ENCODE measurements at places on chromosomes 12 and 14. TPM values are rescaled to one million over a fixed set of nuclear protein-coding genes. Genes with fewer than 3 reads are reported as not detected.

DNA sequence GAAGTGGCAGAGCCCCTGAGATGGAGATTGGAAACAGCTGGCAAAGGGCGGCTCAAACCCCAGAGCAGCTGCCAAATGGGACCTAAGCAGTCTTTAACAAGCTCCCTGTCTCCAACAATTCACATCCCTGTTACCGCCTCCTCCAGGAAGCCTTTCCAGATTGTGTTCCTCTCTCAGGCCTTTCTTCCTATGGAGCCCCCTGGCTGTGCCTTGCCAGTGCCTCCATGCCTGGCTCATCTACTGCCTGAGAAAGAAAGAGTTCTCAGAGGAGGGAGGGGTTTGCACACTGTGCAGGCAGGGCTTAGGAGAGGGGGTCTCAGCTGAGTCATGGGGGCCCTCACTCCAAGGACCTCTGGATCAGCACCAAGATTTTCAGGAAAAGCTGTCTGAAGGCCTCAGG is 8.8 kb upstream of the KRT74 start:
- DNase-seq: no peak

GRCh38 chr12:79773896-79774295 is 83.1 kb upstream of the PAWR start:
- DNase-seq: no peak

DNA sequence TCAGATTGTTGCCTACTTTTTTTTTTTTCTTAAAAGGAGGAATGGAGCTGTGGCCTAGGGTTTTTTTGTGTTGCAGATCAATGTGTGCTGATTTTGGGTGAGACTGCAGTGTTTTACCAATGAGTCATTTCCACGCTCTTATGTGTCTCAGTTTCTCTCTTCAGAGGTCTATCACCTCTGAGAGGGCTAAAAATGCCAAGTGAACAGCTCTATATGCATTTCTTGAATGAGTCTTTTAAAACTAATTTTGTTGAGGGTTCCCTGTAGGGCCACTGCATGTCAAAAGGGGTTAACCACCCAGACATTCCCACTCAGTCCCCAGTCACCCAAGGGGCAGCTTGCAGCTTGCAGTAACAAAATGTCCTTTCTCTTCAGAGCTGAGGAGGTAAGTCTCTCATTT is 24.3 kb upstream of the GLIPR1L2 start:
- no peak for DNase-seq

DNA sequence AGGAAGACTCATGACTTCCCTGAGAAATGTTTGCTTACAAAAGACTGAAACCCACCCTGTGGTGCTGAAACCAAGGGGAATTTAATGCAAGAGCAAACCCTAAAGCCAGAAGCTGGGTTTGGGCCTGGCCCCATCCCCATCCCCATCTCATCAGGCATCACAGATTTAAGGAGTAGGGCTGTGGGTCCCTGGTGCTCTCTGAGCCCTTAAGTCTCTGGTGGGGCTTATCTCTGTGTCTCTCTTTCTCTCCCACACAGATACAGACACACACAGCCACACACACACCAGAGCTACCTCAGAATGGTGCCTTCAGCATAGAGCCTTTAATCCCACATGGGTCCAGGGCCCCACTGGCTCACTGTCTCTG is 237.1 kb downstream of the SLC41A2 start:
- no peak for DNase-seq

- DNase-seq: no peak
Measured at GRCh38 chr14:74574706-74575105, 37.3 kb downstream of the LTBP2 start.

DNA sequence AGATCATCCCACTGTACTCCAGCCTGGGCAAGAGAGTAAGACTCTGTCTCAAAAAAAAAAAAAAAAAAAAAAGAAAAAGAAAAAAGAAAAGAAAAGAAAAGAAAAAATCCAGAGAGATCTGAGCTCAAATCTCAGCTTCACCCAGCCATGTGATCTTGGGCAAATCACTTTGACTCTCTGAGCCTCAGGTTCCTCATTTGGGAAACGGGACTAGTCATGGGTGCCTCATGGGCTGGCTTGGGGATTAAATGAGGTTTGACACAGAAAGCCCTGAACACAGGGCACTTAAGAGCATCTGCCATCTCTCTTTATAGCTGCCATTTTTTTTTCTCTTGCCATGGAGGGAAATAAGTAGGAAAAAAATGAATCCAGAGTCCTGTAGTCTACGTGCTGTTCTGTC is 86.2 kb upstream of the MYL2 start:
- DNase-seq: no peak

DNA sequence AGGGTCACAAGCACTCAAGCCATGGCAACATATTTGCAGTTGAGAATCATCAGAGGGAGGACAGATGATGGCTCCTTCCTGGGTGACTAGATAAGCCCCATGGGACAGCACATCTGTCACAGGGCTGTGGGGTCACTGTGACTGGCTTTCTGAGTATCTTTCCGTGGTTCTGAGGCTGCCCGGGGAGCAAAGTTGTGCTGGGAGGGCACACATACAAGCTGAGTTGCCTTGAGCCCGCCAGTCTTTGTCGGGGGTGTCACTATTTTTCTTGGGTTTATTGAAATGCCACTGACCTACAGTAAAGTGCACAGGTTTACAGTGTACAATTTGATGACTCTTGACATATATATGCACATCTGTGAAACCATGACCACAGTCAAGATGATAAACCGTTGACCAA is 17.2 kb upstream of the KIF26A start:
- no peak for DNase-seq

DNA sequence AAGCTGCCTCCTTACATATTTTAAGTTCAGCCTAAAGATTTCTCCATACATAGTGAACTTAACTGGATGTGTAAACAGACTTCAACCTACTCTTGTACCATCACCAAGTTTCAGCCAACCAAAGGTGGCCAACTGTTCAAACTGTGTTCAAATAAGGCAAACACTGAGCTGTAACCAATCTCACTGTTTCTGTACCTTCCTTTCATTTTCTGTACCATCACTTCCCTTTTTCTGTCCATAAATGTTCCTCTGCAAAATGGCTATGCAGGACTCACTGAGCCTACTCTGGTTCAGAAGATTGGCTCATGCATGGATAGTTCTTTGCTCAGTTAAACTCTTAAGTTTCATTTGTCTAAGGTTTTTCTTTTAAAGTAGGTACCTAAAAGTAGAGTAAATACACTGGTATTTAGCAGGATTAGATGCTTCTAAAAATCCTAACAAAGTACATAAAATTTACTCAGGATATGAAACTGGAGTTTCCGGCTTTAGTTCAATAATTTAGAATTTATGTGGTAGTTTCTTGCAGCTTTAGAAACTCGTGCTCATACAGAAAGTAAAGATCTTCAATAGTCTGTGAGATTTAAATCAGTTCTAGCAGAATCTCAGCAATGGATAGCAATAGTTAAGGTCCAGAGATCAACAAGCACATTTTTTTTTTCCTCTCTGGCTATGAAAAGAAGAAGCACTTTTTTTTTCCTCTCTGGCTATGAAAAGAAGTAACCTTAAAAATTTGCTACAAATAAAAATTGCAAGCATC is 282.0 kb upstream of the PPFIA2 start:
- no peak for DNase-seq

The NINJ2 gene
- total RNA-seq: 5.3 TPM

The AVPR1A gene
- total RNA-seq: 1.9 TPM

The KCNH3 gene
- total RNA-seq: 0.30 TPM

The C12orf54 gene
- not detected for total RNA-seq

The SMCO2 gene
- total RNA-seq: not detected
